Activated B cell treated with CpG ODN at 0.5 μM for 24 hours (primary cell): ENCODE measurements at places on chromosomes 11 and 22. TPM values are rescaled to one million over a fixed set of nuclear protein-coding genes. Genes with fewer than 3 reads are reported as not detected.

DNA sequence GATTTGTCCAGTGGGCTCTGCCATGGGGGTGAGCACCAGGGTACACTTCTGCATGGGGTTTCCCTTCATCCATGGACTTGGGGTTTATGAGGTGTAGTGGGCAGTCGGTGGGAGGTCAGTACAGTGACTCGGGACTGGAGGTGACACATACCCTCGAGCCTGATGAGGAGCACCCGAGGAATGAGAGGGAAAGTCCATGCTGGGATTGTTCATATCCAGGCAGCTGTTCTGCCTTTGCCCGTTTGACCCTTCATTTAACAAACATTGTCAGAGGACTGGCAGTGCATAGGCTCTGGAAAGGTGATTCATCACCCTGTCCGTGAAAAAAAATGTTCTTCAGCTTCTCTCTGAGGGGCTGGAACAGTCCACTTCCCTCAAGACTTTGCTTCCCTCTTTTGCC, 2.7 kb downstream of the NAV2 start:
- DNase-seq: no peak

- DNase-seq: no peak
Observed at GRCh38 chr22:24398409-24398808, 29.0 kb upstream of the ADORA2A start.

Gene NLRP14
- 0.11 and 0.12 TPM in 2 replicates for total RNA-seq

Gene POU2F3
- not detected in 2 replicates for total RNA-seq

Gene TESMIN
- total RNA-seq: 1.8 and 3.0 TPM in 2 replicates

DNA sequence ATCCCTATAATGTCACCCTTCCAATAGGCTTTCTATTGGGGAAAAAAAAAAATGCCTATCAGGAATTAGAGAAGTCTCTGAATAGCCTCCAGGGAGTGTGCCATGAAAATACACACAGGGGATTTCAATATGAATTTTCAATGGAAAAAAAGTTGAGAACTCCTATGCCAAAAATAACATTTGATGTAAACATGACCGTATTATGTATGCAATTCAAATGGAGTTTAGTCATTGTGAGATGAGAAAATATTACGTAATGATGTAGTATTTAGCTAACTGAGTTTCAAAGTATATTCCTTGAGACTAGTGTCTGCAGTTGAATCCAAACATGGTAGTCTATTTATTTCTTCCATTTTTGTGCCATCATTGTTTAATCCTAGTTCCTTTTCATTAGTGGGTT, 182.3 kb downstream of the BLID start:
- DNase-seq: no peak

Gene KRTAP5-2
- not detected in 2 replicates for total RNA-seq

- no peak for DNase-seq
Observed at GRCh38 chr11:64845129-64845775, 799 bp upstream of the CDC42BPG start.

DNA sequence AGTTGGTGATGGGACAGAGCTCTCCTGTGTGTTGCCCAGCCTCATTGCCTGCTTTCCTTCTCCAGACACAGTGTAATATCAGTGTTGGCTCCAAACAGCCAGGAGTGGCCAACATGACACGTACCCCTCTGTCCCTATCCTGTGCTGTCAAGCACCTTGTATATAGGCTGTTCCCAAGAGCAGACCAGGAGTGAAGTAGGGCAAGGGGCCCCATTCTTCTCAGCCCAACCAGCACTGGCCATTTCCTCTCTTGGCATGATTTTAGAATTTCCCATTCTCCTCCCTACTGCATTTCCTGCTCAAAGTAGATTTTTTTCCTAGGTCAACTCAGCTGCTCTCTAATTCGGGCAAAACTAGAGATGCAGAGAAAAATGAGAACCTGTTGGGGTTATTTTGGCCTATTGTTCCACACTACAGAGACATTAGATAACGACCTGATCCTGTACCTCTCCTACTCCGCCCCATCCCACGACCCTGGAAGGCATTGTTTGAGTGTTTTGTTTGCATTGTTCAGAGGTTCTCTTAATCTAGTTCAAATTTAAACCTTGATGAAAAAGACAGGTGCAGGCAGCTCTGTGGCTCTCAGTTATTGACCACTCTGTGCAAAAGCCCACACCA, 95.6 kb downstream of the RASSF10 start:
- DNase-seq: no peak

Gene PANX2
- 0.27 and 0.44 TPM in 2 replicates for total RNA-seq

DNA sequence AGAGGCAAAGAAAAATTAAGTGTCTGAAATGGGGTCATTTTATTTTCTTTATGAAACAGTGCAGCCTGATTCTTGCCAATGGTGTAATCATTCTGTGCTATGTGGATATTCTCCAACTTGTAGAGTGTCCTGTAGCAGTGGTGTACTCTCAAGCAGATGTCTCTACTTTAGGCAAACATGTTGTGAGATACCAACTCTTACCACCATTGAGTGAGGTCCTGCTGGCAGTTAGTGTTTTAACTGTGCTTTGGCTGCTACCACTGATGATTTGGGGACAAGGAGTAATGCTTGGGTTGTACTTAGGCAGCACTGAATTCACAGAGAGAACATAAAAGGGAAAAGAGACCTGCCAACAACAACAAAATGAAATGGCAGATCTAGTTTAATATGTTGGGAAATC, 122.5 kb downstream of the APIP start:
- DNase-seq: no peak
